Small intestine (tissue), 16 donors: ENCODE measurements at places on chromosomes 2 and 18.

GRCh38 chr2:10192392-10193015, 70.0 kb downstream of the RRM2 start:
- DNase-seq: no peak

- DNase-seq: no peak
Measured at GRCh38 chr2:204237416-204237815, 300.9 kb downstream of the ICOS start.

DNA sequence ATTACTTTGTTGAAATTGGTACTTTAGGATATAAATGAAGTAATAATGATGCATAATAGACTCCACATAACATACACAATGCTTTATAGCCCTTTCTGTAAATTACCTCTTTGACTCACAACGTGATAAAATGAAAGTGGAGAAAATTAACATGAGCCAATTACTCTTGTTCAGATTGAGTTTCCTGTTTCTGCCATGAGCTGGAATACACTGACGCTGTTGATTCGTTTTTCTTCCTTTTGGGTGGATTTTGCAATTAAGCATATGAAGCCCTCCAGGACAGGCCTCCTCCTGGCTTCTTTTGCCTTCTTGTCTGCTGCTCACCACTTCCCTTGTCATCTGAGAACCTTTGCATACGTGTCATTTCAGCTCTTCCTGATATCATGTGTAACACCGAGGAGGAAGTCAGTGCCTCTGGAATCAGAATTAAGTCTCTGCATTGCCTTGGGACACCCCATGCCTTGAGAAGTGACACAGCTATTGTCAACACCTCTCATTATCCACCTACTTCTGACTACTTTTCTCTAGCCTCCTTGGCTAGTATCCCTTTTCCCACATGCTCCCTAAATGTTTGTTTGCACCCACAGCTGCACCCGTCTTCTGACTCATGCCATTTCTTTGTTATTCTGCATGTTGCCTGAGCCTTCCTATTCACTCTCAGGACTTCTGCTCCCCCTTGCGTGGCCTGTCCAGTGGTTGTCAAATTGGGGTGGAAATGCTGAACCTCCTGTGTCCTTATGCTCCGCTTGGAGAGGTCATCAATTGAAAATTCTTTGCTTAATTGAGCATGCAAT, 134.1 kb downstream of the FMNL2 start:
- DNase-seq: peak; percentile 66

GRCh38 chr2:42238644-42239288, 69.6 kb downstream of the EML4 start:
- DNase-seq: no peak

DNA sequence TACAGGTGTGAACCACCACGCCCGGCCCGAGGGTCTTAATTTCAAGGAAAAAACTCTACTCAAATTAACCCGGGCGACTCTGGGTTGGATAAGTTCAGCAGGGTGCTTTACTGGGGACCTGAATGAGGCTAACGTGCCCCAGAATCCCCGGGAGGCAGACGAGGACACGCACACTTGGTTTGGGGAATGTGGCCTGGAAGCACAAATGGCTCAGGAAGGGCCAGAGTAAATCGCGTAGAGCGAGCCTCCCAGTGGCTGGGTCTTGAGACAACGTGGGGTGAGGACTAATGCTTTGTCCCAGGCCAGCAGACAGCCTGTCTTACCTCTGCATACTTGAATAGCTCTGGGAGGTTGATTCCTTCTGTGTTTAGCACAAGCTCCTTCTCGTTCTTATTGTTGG, 75.8 kb downstream of the POLR1A start:
- DNase-seq: no peak

DNA sequence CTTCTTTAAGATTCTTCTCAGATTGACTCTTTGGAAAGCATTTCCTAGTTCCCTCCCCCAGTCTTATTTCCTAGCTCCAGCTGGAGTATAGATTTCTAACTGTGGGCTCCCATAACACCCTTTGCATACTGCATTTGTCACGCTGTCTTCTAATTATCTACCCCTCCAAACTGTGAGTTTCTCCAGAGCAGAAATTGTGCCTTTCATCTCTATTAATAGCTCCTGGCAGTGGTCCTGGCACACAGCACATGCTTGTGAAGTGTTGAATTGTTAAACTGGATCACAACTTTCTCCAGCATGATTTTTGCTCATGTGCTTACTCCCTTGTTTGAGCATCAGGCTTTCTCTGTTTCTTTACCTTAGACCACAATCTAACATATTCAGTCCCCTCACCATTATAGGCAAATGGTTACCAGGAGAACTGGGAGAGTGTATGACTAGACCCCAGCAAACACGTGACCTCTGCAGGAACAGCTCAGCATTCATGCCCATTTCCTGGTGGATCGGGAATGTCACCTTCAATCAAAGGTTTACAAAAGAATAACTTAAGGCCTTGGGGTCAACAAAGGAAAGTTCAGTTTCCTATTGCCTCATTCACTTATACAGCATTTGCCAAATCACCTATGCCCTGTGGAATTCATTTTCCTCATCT, 175.7 kb upstream of the TANK start:
- no peak for DNase-seq

DNA sequence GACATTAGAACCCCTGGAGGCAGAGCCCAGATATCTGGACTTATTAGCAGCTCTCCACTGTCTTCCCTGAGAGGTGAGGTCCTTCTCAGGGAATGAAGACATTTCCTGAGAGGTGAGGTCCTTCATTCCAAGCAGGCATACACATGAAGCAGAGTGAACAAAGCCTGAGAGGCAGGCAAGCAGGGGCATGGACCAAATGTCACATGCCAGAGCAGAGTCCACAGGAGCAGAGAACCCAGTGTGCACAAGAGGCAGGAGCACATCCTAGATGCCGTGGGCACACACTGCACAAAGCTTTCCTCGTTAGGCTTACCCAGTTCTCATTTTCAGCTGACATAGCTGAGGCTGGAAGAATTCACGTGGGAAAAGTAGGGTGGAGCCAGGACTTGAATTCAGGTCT, 759.9 kb upstream of the HS6ST1 start:
- no peak for DNase-seq

- no peak for DNase-seq
Measured at GRCh38 chr2:175957845-175958244, 44.2 kb downstream of the LNPK start.

- DNase-seq: no peak
Measured at GRCh38 chr18:37501136-37501535, 64.5 kb downstream of the CELF4 start.

DNA sequence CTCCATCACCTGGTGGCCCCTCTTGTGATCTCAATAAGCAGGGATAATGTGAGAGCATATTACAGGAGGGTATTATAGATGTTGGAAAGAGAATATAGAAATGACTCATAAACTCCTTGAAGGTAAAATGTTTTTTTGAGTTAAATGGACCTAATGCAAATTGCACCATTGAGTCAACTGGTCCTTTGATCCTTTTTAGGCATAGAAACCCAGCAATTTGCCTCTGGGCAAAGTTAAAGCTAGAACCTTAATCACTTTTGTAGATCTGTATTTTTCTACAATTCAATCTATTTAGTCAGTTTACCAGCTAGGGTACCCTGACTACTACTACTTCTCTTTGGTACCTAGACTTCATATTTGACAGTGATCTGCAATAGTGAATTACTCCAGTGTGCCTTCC, 71.8 kb upstream of the RNF152 start:
- DNase-seq: no peak

- DNase-seq: no peak
Measured at GRCh38 chr2:150230004-150230403, 257.5 kb downstream of the RND3 start.

- no peak for DNase-seq
Measured at GRCh38 chr18:42792731-42793130, 322.8 kb downstream of the RIT2 start.

DNA sequence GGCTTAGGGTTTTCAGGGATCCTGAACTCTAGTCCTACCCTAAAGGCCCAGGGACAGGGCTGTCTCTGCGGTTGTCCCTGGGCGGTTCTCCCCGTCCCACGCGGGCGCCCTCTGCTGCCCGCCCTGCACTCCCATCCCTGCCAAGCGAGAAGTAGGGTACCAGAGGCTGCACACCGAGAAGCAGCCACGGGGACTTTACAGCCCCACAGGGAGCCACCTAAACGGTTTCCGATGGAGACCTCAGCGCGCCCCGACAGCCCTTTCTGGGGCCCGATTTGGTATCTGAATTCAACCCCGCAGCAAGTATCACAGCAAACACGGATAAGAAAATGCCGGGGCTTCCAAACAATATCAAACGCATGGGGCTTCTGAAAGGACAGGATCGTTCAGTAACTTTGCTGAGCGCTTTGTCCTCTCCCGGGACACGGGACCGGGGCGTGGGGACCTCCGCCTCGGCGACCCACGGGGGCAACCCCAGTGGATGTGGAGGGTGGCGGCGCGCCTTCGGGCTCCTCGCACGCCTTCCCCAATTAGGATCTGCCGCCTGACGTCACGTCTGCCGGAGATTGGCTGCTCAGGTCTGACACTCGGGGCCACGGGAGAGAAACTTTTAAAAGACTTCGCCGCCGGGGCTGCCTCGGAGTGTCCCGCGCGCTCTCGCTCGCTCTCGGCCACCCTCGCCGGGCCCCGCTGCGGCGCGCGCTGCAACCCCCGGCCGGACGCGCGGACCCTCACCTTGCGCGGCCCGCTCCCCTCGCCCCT, at the start of gene LTBP1:
Gene LTBP1, plus strand, starts transcription at position 640 of the 762 bp plus-strand sequence. CDS start 372 bp downstream, outside the sequence.
- peak; percentile 70 for DNase-seq

DNA sequence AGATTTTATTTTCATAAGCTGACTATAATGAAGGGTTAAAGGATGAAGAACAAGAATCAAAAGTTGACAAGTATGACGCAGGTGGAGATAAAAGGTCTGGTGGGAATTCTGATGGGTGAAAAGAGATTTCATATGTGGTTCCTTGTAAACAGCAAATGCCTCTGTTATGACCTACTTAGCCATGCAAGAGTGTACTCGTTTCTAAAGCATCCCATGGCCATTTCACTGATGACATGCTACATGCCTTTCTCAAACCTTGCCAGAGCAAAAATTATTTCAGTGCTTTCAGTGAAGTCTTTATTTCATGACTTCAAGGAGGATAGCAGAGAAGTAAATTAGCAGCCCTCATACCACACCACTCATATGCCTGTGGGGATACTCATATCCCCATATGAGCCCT, 71.7 kb downstream of the FEZ2 start:
- no peak for DNase-seq

- DNase-seq: no peak
Measured at GRCh38 chr18:79529296-79529695, 133.6 kb downstream of the NFATC1 start.

- DNase-seq: peak; percentile 60
Measured at GRCh38 chr2:164917296-164917903, 37.9 kb downstream of the SLC38A11 start.

GRCh38 chr18:79947054-79947755, 4.2 kb downstream of the SLC66A2 start:
- no peak for DNase-seq

GRCh38 chr2:146119586-146119985, 1599.7 kb upstream of the ZEB2 start:
- no peak for DNase-seq

GRCh38 chr2:38615237-38615636, 12.5 kb upstream of the HNRNPLL start:
- no peak for DNase-seq

DNA sequence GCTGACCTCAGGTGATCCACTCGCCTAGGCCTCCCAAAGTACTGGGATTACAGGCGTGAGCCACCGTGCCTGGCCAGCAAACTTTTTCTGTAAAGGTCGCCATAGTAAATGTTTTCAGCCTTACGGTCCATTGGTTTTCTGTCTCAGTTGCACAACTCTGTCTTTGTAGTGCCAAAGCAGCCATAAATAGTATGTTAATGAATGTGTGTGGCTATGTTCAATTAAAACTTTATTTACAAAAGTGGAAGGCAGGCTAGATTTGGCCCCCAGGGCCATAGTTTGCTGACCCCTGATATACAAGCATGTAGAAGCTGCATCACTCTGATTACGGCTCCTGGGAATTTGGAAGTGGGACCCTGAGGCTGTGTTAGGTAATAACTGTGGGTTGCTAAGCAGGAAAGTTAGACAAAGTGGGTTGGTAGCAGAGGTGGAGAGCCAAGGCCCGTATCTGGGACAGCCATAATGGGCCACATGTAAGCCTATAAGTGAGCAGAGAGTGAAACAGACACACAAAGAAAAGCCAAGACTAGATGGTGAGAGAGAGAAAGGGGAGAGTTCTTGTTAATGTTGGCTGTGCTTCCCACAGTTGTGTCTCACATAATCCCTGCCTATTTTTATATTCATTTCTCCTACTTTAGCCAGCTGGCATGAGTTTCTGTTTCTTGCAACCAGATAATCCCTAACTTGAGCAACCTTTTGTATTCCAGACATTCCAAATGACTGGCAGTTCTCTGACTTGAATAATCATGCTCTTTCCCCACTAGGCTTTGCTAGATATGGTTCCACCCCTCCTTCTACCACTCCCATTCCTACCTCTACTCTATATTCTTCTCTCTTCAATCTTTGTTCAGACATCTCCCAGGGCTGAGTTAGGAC, 223.3 kb upstream of the STON1 start:
- no peak for DNase-seq

DNA sequence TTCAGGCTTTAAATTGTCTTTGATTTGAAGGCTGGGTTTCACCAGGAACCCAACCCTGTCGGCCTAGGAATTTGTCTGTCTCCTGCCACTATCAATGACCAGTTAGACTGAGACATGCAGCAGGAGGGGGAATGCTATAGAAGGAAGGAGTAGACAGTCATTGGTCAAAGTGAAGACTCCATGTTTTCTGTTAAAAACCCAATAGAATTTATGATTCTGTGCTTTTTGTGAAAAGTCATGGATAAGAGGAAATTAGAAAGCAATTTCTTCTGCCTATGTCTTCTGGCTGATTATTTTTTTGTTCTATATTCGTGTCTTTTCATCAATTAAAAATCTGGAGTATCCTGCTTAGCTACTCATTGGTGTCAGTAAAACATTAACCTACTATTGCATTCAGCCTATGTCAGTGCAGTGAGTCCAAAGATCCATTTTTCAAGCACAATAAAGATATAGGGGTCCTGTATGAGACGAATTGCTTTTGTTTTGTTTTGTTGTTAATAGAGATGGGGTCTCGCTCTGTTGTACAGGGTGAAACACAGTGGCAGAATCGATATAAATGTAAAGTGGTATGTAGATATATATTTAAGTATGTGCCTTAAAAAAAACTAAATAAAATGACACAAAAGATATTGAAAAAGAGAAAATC, 7.9 kb upstream of the KYNU start:
- DNase-seq: peak; percentile 61

DNA sequence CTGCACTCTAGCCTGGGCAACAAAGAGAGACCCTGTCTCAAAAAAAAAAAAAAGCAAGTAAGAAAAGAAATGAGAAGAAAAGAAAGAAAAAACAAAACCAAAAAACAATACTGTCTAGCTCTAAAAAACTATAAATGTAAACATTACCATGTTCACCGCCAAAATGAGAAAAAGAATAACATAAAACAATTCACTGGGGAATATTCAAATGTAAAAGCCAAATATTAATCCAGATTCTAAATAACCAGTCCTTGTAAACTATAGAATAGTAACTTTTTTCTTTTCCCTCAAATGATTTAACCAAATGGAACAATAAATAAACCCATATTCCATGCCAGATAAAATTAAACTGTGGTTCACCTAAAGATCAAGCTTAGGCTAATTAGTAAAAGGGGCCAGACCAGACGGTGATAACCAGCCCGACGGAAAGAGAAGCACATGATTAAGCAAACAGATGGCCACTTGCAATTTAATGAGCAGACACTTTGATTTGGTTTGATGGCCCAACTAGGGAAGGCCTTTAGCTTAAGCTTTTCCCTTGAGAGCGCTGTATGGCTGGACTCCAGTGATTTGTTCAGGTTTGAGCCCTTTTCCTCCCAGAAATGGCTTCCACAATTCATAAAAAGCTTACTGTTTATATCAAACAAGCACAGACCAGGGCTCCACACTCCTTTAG, 39.4 kb upstream of the ZNF397 start:
- DNase-seq: no peak

- no peak for DNase-seq
Measured at GRCh38 chr2:174439950-174440349, 44.4 kb downstream of the SCRN3 start.
